ENCODE measurements at places on chromosomes 3 and 15. TPM values are rescaled to one million over a fixed set of nuclear protein-coding genes. Genes with fewer than 3 reads are reported as not detected.

DNA sequence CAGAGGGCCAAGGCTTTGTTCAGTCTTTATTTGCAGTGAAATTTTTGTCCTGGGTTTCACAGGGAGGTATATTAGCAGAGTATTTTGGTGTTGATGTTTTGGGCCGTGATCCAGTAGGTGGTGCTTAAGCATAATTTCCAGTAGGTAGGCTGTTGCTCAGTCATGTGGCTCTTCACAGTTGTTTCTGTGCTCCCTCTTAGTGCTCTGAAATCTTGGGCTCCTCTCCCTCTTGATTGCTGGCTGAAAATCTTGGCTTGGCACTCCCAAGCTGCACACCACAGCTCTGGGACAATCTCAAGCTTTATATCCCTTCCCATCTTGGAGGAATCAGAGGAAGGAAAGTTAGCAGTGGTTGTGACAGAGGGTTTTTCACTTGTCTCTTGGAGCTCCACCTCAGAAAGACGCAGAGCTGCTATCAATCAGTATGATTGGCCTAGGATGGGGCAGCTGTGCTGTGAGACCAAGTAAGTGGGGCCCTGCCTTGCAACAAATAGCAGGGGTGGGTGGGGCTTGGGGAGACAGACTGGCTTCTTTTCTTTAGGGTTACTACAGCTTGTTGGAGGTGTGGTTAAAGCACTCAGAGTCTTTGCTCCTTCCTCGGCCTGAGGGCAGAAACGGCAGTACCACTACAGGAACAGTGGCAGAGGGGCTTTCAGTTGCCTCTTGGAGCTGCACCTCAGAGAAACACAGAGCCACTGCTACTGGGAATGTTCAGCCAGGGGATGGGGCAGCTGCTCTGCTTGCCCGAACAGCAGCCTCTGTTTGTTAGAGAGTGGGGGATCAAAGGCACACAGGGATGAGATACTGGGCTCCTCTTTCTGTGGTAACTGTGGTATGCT is 627.0 kb downstream of the SI start:
- no peak overlapping the region for H3K4me3 ChIP-seq
- no peaks in the 10 kb centered on the region for H3K4me1 ChIP-seq
- no peak for DNase-seq
- H3K27me3 ChIP-seq, result no peaks in the 10 kb centered on the region
- no peaks in the 10 kb centered on the region for H3K36me3 ChIP-seq
- no peak overlapping the region for H3K27ac ChIP-seq

DNA sequence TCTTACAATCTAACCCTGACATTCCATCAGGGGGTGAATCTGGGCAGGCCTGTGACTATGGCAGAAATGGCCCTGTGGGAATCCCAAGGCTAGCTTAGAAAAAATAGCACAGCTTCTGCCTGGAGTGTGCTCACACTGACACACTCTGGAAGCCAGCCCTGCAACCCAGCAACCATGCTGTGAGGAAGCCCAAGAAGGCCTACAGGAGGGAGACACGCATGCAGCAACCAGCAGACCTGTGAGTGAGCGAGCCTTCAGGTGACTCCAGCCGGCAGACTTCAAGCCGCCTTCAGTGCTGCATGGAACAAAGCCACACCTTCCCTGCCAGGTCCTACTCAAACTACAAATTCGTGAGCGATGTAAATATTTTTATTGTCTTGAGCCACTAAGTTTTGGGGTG is 26.1 kb downstream of the RAB6B start:
- no peak overlapping the region for H3K4me3 ChIP-seq
- H3K27ac ChIP-seq, result no peak overlapping the region
- no peaks in the 10 kb centered on the region for H3K27me3 ChIP-seq
- no peaks in the 10 kb centered on the region for H3K36me3 ChIP-seq

DNA sequence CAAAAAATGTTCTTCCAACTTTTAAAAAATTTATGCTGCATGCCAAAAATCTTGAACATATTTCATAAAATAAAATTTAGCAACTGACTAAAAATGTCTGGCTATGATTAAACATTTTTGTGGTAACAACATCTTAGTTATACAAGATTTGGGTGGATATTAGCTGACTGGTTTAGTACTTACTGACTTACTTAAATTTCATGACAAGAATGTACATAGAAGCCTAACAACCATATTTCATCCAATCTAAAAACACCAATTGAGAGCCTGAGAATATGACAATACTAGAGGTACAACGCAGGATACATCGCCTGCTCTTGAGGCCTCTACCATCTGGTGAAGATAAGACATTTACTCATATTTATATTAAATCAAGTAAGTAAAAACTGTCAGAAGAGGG is 34.6 kb downstream of the GNB4 start:
- no peaks in the 10 kb centered on the region for H3K27me3 ChIP-seq
- DNase-seq, result no peak
- peaks cover 19% of the 10 kb centered on the region for H3K36me3 ChIP-seq
- no peaks in the 10 kb centered on the region for H3K4me1 ChIP-seq
- H3K4me3 ChIP-seq, result no peak overlapping the region

FANCD2OS gene
- not detected for total RNA-seq

Data from spleen (tissue), 13 donors.